ENCODE measurements at places on chromosomes 3 and 15. TPM values are rescaled to one million over a fixed set of nuclear protein-coding genes. Genes with fewer than 3 reads are reported as not detected.

The OSTN gene
- total RNA-seq, result not detected

DNA sequence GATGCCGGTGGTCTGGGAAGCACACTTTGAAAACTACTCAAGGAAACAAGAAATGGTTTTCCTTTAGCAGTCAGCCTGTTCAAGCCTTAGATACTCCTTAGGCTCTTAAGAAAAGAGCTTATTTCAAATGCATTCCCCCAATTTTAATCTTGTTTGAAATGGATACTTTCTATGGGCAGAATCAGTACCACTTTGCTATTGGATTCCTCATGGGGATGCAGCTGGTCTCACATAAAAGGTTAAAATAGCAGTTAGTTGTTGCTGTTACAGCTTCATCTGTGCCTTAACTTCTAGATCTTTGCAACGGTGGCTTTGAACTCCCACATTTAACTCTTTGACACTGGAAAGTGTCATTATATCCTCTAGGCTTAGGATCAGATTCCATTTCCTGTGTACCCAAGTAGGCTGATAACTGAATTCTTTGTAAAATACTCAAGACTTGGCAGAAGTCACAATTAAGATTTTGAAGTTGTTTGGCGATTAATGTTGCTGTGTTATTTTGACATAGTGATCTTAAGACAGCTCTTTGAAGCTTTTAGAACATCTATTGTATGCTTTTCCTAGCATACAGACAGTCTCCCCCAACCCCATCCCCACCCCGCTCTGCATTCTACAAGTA lies 2.2 kb downstream of the THBS1 start:
- no peak for DNase-seq
- H3K27me3 ChIP-seq, result no peaks in the 10 kb centered on the region
- H3K27ac ChIP-seq, result no peak overlapping the region
- H3K4me3 ChIP-seq, result peak overlapping the region; percentile 97
- peaks cover 58% of the 10 kb centered on the region for H3K36me3 ChIP-seq

DNA sequence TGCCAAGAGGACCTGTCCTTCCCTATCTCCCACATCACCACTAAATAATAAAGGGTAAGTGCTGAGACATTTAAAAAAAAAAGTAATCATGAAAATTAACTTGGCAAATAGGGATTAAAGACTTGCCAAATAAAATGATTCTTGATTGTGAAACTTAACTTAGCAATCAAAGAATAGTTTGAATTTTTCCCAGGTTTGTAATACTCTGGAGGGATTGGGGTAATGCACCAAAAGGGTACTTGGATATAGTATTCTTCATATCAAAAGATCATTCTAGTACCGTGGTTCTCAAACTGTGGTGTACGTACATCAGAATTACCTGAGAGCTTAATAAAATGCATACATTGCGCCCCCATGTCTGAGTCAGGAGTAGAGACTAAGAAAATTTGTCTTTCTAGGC lies 28.5 kb downstream of the CALML4 start:
- H3K27me3 ChIP-seq, result no peaks in the 10 kb centered on the region
- no peak for DNase-seq
- H3K36me3 ChIP-seq, result peaks cover 38% of the 10 kb centered on the region

- DNase-seq, result no peak
- no peak overlapping the region for H3K4me3 ChIP-seq
- no peaks in the 10 kb centered on the region for H3K36me3 ChIP-seq
- no peaks in the 10 kb centered on the region for H3K4me1 ChIP-seq
Observed at GRCh38 chr3:8328967-8329366, 172.7 kb upstream of the LMCD1 start.
